ENCODE measurements at places on chromosomes 5 and 9.

- DNase-seq, result no peak
Observed at GRCh38 chr5:11955331-11955730, 51.1 kb upstream of the CTNND2 start.

- DNase-seq, result no peak
Observed at GRCh38 chr9:20823051-20823450, 139.0 kb downstream of the FOCAD start.

DNA sequence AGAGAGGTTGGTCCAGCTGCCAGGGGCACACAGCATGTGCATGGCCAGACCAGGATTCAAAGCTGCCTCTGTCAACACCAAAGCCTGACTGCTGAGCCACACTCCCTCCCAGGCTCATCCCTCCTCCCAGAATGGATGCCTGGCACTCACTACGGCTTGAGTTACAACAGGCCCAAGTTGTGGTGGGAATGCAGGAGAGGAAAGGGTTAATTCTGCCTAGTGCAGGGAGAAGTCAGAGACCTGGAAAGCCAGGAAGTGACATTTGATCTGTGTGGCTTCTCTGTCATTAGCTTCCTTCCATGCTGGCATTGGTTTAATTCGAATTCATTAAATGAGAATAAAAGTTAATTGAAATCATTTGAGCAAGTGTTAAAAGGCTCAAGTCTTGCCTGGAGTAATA is 150.0 kb downstream of the NSG2 start:
- no peak for DNase-seq

DNA sequence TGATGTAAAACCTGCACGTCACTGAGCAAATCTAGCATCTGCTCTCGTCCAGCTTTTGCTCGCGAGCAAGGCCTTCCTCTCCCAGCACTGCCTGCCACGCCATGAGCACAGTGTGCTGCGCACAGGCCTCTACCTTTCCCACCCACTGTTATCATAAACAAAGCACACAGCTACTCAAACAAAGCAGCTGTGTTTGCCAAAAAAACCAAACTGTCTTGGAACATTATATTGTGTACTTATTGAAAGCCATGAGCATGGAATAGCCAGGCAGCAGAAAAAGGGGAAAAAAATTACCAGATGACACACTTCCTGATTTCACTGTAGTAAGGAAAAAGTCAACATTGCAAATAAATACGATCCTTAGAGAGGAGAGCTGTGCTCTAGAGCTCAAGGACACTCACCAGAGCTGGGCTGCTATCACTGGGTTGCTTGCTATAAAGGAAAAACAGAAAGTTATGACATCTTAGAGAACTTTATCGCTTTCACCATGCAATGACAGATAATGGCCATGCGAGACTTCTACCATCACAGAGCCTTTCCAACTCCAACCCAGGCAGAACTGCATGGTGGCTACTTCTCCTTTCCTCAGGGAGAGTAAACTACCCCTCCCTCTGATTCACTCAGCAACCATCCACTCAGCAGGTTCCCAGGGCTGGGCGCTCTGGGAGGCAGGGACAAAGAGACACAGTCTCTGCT is 69.6 kb downstream of the EPB41L4B start:
- no peak for DNase-seq
